ENCODE measurements at places on chromosomes 4 and X.

- DNase-seq = no peak
Observed at GRCh38 chr4:147799986-147800555, 68.2 kb downstream of the ARHGAP10 start.

DNA sequence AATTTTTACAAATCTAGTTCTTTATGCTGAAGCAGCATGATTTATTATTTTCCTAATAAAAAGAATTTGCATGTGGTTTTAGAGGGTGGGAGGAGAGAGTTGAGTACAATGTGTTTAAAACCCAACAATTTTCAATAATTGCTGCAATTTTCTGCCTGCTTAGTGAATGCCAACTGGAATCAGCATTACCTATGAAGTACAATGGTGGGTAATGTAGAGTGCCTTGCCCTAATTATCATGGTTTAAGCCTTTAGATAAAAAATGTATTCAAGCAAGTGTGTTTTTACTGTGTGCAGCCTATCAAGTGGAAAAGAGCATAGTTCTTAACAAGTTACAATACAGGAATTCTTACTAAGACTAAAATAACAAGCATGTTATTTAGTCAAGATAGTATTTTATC lies 77.9 kb upstream of the ANKRD50 start:
- DNase-seq = no peak

DNA sequence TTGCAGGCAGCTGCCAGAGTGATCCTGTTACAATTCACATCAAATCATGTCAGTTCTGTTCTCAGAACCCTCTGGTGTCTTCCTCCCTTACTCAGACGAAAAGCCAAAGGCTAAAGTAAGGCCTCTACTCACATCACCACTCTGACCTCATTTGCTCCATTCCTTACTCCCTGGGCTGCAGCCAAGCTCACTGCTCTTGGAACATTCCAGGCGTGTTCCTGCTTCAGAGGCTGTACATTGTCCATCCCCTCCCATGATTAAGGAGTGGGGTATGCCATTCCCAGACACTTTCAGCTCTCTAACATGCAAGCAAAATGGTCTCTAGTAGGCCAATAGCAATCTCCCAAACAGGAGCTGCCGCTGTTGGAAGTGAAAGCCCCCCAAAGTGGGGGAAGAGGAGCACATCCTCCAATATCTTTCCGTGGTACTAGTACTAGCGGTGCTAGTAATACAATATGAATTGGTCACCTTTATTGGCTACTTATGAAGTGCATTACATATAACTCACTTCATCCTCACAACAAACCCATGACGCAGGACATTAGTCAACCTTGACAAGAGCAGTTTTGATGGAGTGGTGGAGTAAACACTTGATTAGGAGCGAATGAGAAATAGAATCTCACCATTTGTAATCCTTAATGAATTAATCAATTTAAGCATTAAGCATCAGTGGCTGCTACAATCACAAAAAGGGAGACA lies 15.0 kb downstream of the GAB3 start:
- DNase-seq = no peak

DNA sequence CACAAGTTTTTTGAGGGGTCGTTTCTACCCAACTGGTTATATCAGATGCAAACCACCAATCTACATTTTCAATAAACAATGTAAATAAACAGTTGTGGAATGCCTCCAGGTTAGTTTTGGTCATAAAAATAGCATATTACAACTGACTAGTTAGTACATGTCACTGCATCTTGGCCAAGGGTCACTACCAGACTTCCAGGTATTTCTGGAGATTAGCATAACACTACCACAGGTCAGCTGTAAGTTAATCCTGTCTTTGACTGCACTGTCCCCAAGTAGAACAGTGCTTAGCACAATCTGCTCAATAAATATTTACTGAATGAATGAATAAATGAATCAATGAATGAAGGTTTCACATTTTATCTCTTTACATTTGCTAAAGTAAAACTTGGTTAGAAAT lies 64.4 kb downstream of the TBC1D19 start:
- DNase-seq = peak; percentile 44

DNA sequence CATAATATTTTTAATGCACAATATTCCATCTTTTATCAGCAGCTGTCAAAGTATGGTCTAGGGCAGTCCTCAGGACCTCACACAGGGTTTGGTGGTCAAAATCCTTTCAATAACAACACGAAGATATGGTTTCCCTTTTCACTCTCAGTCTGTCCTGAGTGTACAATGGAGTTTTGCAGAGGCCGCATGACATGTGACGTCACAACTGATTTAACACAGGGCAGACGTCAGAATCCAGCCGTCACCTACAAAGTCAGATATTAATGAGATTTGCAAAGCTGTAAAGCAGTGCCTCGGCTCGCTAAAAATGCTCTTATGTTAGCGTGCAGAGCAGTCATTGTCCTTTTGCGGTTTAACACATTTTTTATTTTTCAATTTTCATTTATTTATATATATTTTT lies 12.5 kb downstream of the ABLIM2 start:
- no peak for DNase-seq

GRCh38 chrX:13499736-13500135 lies 69.7 kb upstream of the EGFL6 start:
- no peak for DNase-seq

DNA sequence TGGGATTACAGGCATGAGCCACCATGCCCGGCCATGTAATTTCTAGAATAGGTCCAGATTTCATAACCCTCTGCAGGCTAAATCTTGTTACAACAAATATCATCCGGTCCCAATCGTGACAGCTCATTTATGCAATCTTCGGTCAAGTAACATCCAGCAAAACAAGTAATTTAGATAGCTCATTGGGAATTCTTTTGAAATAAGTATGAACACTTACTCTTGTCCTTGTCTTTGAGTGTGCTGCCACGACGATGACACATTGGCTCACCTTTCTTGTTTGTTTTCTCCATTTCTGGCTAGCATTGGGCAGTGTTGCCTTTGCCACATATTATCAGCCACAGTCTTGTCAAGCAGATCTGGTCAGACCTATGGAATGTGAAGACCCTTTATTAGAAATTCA lies 92.0 kb downstream of the PHEX start:
- DNase-seq = no peak

DNA sequence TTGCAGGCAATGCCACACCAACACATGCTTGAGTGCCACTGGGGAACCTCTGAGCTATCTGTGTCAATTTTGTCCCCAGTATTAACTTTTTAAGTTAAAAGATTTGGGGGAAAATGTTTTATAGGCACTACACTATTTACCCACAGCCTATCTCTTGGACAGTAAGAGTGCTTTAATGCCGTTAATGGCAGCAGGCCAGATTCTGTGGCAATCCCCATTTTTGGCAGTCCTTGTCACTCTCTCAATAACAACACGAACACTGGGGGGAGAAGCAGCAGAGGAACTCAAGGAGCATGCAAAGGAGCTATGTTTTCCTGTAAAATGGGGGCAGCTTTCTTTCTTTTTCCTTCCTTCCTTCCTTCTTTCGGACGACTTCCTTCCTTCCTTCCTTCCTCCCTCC lies 168.6 kb downstream of the NSUN7 start:
- no peak for DNase-seq

- peak; percentile 55 for DNase-seq
Observed at GRCh38 chrX:73577361-73577760, 14.4 kb downstream of the CHIC1 start.

DNA sequence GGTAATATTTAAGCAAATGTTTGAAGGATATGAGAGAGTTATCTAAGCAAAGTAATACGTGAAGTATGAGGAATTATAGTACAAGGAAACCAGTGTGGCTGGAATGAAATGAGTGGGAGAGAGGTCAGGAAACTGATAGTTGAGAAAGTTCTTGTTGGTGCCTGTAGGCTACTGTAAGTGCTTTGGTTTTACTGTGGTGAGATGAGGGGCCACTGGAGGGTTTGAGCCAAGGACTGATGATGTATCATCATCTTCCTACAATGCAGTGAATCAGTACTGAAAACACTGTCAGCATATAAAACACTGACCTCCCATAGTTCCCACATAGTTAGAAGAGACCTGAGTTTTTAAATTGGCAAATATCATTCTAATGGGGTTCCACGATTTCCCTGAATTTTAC lies 367.5 kb upstream of the CTSO start:
- DNase-seq = no peak

DNA sequence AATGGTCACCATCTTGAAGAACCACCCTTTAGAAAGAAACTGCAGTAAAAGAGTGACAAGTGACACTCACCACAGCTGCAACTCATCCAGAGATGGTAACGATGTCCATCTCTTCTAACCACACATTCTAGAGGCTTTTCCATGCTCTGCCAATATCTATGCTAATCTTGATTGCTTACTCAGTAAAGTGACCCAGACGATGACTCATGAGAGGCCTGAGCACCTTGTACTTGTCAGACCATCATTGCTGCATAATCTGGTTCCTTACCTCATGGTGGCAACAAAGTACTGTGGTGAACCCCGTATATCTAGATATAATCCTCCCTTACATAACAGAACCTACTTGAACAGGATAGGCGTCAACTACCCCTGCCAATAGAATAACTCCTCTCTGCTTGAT lies 75.6 kb downstream of the CCNG2 start:
- DNase-seq = no peak

DNA sequence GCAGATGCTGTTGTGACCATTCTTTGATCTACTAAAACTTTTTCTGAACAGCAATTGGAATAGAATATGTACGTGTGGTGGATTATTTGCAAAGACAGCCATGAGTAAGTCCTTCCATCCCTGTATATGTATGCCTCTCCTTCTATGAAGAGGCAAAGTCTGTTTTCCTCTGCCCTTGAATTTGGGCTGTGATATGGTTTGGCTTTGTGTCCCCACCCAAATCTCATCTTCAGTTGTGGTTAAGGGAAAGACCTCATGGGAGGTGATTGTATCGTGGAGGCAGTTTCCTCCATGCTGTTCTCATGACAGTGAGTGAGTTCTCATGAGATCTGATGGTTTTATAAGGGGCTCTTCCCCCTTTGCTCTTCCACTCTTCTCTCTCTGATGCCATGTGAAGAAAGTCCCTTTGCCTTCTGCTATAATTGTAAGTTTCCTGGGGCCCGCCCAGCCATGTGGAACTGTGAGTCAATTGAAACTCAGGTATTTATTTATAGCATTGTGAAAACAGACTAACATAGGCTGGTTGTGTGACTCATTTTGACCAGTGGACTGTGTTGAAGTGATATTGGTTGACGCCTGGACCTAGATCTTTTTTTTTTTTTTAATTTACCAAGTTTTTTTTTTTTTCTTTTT lies 108.3 kb upstream of the CAMK2D start:
- DNase-seq = no peak

DNA sequence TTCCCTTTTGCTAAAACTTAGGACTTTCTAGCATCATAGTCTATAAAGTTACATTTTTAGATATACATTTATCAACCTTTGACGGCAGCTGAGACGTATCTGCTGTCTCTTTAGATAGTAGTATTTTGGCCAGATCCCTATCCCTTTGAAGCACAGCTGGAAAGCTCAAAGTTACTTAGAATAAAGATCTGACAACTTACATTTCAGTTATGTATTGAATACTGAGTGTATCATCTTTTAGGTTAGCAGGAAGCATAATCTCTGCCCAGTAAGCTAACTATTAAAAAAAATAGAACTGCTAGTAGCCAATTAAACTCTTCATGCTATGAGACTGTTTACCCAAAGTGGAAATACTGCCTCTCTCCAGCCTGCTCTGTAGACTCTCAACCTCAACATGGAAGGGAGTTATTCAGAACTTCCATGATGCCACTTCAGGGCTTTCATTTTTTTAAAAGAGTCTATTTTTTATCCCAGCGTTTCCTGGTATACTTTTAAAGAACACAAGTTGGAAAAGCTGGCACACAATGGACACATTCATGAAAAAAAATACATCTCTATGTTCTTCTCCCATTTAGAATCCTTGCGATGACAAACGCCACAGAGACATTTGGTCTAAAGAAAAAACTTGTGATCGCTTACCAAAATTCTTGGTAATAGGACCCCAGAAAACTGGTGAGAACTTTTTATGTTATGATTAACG lies 126.3 kb downstream of the PRSS12 start:
- DNase-seq = no peak

- peak; percentile 63 for DNase-seq
Observed at GRCh38 chr4:170589597-170590191, 499.9 kb upstream of the AADAT start.

DNA sequence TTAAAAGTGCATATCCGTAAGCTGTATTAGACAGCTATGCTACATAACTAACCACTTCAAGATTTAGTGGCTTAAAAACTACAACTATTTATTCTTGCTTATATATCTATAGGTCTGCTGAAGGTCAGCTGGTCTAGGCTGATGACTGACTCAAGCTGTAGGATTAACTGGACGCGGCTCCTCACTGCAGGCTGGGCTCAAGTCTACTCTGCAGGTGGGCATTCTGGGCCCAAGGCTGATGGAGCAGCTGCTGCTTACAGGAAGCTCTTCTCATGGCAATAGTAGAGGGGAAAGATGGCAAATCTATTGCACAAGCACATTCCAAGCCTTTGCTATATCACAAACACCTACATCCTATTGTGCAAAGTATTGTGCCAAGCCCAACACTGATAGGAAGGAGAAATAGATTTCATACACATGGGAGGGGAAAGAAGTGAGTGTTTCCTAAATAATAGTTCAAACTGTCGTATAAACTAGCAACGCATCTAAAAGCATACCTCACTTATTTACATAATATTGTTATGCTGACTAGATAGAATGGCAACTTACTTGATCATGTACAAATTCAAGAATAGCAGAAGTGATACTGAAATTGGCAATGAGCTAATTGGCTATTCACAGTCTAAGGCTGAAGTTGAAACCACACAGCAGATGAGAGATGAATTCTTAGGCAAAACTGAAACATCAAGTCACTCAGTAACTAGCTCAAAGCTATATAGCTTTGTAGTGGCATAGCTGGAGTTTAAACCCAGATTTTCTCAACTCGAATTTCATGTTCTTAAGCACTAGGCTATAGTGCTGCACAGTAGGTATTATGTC lies 263.8 kb downstream of the NKX6-1 start:
- DNase-seq = peak; percentile 33

GRCh38 chr4:156830351-156830750 lies 141.2 kb downstream of the PDGFC start:
- DNase-seq = no peak

DNA sequence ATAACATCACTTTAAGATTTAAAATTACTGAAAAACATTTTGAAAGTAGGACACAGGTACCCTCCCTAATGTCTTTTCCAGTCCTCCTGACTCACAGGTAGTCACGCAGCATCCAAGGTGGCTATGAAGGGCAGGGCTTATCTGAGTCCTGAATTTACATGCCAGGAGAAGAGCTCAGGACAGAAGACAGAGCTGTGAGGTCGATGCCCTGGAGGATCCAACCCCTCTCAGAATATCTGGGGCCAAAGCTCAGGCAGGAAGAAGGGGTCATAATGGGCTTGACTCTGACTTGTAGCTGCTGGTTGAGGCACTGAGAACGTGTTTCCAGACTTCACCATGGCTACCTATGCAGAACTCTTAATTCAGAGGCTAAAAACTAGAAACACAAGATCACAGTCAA lies 177.5 kb downstream of the AASDH start:
- no peak for DNase-seq
